ENCODE measurements at places on chromosomes 2 and 18. TPM values are rescaled to one million over a fixed set of nuclear protein-coding genes. Genes with fewer than 3 reads are reported as not detected.

Gene FEZ2
- total RNA-seq = 63.7 TPM

Gene GCG
- not detected for total RNA-seq

Gene MEP1B
- 0.27 TPM for total RNA-seq

Gene HNMT
- total RNA-seq = 0.68 TPM

Gene DSC3
- 1.8 TPM for total RNA-seq

Gene GALR1
- total RNA-seq = not detected
